Muscle of back (tissue), 13 donors: ENCODE measurements at places on chromosomes 12 and 14. TPM values are rescaled to one million over a fixed set of nuclear protein-coding genes. Genes with fewer than 3 reads are reported as not detected.

GRCh38 chr12:98816720-98817119 lies 171.6 kb downstream of the APAF1 start:
- no peak for DNase-seq

- no peak for DNase-seq
Observed at GRCh38 chr14:69612014-69612782, 802 bp downstream of the SUSD6 start.

- DNase-seq = no peak
Observed at GRCh38 chr12:46892887-46893286, 67.1 kb upstream of the SLC38A4 start.

DNA sequence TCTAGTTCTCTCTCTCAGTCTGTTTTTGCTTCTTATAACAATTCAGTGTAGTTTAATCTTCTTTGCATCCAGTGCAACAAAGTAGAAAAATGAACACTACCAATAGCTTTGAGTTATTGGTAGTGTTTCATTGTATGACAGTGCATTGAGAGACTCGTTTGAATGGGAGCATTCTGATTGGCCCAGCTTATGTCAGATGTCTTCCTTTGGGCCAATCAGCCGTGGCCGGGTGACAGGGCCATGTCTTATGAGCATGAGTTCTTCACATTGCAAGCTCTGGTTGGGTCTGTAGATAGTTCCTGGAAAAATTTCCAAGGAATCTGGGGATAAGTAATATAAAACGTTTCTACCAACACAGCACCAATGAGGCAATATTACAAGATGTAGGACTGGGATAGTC lies 36.5 kb downstream of the GYS2 start:
- DNase-seq = no peak

GRCh38 chr12:116657921-116658495 lies 79.9 kb downstream of the SPRING1 start:
- no peak for DNase-seq

- no peak for DNase-seq
Observed at GRCh38 chr14:87111126-87111525, 881.9 kb downstream of the GALC start.

DNA sequence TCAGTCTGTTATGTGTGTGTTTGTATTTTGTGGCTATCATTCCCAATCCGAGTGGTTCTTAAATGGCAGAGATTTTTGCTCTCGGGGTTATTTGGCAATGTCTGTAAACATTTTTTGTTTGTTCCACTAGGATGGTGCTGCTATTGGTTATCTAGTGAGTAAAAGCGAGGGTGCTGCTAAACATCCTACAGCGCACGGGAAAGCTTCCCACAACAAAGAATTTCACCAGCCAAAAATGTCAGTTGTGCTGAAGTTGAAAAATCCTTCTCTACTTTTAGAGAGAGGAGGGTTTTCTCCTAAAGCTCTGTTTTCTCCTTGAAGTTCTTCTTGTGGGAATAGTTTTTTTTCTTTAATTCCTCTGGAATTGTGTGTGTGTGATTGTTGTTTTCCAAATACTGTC lies 2.4 kb downstream of the EXD2 start:
- no peak for DNase-seq

GRCh38 chr12:88242571-88242925 lies 100.4 kb downstream of the TMTC3 start:
- no peak for DNase-seq

- no peak for DNase-seq
Observed at GRCh38 chr12:18071336-18071735, 18.7 kb downstream of the RERGL start.

- no peak for DNase-seq
Observed at GRCh38 chr12:26520869-26521268, 312.1 kb downstream of the ITPR2 start.

DNA sequence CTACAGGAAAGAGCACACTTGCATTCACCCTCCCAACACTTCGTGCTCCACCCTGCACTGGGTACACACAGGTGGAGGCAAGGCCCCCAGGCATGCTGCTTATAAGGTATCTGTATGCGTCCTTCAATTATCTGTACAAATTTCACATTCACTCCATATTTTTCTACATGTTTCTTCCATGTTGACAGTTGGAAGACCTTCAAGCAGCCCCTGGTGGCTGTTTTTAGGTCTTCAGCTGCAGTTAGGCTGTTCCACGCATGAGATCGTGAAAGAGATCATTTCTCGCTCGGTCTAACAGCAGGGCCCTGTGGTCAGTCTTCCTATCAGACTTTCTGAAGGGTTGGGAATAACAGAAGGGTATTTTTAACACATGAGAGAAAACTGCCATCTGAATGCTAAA lies 47.1 kb downstream of the PLXNC1 start:
- DNase-seq = no peak

DNA sequence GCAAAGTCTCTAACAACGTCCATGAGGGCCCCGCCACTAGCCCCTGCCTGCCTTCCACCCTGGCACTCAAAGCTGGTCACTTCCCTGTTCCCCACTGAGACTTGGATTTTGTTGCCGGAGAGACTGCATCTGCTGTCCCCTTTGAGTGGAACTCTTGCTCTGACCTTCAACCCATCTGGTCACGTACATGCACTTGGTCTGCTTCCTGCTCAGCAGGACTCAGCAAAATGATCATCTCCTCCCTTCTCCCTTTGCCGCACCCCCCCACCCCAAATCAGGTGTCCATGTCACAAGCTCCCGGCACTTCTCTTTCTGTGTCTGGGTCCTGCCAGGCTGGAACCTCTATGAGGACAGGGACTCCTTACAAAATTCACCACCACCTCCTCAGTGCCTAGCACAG lies 180.9 kb downstream of the CHST11 start:
- no peak for DNase-seq

DNA sequence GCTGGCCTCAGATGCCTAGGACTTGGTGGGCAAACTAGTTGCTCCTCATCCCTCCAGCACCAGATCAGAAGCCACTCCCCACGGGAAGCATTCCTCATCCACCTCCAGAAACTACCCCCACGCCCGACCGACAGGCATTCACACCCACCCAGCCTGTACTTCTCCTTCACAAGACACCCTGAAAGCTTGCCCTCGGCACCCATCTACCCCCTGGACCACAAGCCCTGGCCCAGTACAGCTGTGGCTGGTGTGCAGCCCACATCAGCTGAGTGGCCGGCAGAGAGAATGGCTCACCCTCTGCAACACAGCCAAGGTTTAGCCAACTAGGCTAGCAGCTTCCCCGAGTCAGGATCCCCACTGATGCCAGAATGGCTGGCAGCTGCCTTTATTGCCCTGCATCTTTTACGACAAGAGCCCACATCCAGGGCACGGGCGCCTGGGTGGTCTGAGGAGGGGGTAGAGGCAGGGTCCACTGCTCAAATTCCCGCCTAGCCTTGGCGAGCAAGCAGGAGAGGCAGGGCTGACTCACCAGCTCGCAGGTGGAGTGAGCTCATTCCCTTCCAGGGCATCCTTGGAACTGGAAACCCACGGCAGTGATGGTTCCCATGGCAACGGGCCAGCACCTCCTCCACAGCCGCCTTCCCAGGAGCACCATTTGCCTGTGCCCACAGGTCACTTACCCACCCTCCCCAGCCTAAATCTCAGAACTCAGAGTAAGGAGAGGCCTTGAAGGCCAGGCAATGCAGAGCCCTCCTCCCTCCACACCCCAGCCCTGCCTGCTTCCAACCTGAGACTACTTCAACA lies 17.1 kb downstream of the ACTN1 start:
- DNase-seq = no peak

GRCh38 chr12:56358836-56359532 lies 923 bp downstream of the STAT2 start:
- DNase-seq = no peak

TNFAIP2 gene
- polyA plus RNA-seq = 43.3 TPM

HELB gene
- polyA plus RNA-seq = 2.0 TPM

NOXRED1 gene
- 0.64 TPM for polyA plus RNA-seq

ADGRD1 gene
- polyA plus RNA-seq = 15.7 TPM
